ENCODE measurements at places on chromosomes 7 and 10. TPM values are rescaled to one million over a fixed set of nuclear protein-coding genes. Genes with fewer than 3 reads are reported as not detected.

Gene CTAGE15
- 0.93 TPM for total RNA-seq

Gene LRRC18
- 0.96 TPM for total RNA-seq

Gene C10orf88
- total RNA-seq: 7.6 TPM

- no peak for DNase-seq
Measured at GRCh38 chr10:96013956-96014355, 29.4 kb upstream of the CCNJ start.

DNA sequence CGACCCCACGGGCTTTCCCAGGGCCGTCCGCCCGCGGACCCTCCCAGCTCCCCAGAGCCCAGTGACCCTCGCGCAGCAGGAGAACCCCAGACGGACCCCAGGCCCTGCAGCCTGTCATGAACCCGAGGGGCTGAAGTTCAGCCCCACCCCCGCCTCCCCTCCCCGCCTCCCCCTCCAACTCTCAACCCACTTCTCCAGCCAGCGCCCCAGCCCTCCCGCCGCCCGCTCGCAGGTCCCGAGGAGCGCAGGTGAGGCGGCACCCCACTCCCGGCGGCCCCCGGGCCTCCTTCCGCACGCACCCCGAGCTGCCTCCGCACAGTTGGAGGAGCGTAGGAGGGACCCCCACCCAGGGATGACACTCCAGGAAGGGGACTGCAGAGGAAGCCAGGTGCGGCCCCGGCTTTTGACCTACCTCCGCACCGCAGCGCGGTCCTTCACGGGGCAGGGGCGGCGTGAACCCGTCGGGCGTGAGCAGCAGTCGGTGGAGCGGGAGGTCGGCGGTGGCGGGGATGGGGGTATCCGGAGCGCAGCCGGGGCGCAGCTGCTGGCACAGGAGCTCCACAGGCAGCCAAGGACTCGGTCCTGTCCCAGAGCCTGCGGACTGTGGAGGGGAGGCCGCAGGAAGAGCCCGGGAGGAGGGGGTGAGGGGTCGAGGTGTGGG, at the start of gene TMEM176A:
TMEM176A (plus strand) TSS at position 189 of the 661 bp plus-strand sequence. CDS start 782 bp downstream, outside the sequence.
- DNase-seq: no peak

GRCh38 chr10:103104721-103105120, 88.4 kb downstream of the NT5C2 start:
- DNase-seq: no peak

- DNase-seq: no peak
Measured at GRCh38 chr10:94303929-94304328, 58.8 kb downstream of the NOC3L start.
